ENCODE measurements at places on chromosomes 4 and X.

GRCh38 chrX:39910651-39911050 lies 187.1 kb downstream of the BCOR start:
- DNase-seq = no peak

DNA sequence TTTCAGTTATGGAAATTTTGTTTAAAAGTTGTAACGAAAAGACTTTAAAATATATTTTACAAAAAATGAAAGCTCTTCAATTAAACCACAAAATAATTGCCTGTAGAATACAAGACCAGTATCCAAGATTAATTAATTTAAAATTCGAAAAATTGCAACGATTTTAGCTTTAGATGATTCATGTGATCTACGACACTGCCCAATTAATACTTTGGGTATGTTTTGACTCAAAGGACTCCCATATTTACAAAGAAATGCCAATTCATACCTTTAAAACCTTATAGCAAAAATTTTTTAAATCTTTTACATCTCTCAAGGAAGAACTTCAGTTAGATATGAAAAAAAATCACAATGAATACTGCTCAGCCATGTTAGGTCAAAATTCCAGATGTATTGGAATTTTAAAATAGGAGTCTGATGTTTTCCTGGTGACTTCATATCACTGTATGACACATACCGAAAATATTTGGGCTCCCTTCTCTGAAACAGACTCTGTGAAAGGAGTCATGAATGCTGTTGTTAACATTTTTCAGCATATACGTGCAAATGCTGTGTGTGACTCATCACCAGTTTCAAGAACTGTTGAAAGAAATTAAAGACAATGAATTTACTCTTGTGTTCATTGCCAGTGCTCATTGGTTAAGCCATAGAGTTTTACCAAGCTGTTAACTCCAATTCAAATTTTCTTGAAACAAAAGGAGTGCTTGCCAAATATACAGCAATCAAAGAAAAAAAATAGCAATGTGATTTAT lies 13.8 kb upstream of the SMS start:
- peak; percentile 97 for DNase-seq

DNA sequence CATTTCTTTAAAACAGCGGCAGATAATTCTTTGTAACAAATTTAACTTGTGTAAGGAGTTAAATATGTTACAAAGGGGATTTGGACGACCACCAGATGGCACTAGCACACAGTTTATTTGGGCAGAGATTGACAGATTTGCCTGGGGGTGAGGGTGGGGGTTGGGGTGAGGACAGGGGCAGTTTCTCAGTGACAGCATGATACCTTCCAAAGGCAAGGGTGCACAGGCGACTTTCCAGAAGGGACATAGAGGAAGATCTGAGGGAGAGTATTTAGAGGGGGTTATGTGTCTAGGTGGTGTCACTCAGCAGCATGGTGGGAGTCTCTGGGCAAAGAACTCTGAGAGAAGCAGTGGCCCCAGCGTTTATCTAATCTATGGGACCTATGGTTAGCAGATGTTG lies 9.6 kb upstream of the TMA16 start:
- peak; percentile 56 for DNase-seq

DNA sequence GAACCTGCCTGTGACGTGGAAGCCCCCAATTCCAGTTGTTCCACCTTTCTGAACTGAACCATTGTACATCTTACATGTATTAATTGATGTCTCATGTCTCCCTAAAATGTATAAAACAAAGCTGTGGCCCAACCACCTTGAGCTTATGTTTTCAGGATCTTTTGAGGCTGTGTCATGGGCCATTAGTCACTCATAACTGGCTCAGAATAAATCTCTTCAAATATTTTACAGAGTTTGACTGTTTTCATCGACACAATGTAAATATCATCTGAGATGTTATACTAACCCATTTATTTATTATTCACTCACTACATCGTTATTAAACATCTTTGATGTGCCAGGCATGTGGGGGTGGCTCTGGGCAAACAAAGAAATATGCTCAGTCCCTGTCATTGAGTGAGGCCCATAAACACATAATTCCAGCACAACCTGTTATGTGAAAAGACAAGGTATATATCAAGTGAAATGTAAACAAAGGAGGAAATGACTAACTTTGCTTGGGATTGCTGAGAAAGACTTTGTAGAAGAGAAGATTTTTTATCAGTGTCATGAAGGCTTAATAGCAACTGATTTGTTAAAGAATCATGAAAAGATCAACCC lies 34.5 kb upstream of the PPM1K start:
- peak; percentile 7 for DNase-seq

DNA sequence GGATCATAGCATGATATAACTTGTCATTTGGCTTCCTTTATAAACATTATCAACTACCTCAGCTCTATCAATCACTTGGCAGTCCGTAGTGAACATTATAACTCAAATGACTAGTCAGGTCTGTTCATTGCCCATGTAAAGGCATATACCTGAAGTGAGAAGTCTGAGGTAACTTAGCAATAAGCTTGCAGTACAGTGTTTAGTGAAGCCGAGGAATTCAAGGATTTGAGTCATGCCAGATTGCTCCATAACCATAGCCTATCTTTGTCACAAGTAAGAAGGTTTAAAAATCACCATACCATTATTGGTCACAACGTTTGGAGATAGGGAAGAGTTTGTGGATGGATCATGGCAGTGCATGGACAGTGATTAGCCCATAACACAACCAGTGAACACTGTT lies 41.6 kb downstream of the AR start:
- DNase-seq = no peak

DNA sequence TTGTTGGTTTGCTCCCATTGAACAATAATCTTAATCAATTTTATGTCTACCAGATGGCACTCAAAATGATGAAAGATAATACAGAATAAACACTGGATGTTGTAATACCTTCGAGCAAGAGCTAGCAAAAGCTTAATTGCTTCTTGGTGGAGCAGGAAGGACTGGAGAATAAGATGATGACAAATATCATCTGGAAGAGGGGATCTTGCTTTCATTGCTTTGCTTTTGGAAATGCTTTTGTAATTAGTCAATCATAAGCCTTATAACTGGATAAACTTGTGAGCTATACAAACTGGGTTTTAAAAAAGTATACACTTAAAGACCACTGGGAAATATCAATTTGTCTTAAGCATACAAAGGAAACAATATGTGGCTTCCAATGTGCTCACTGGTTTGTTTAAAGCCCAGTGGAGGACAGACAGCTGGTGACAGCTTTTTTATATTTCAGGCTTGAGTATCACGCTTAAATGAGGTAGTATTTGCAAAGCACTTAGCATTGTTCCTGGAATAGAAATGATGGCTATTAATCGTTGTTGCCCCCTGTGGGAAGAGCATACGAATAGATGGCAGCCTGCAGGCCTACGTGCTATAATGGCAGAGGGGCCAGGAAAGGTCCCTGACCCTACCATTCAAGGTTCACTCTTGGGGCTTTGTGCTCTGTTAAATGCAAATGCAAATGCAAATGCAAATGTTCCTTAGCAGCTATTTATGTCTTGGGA lies 61.2 kb downstream of the TMEM150C start:
- DNase-seq = peak; percentile 52

DNA sequence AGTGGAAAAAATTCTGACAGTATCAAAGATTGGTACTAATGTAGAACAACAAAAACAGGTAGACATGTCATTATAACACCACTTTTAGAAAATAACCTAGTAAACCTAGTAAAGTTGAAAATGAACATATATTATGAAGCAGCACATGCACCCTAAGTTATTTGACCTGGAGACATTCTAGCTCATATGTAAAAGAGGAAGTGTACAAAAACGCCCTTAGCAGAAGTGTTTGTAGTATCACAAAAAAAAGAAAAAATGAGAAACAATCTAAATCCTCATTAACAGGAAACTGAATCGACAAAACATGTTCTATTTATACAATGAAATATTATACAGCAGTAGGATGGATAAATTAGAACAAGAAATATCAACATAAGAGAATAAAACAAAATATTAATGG lies 318.9 kb upstream of the PPP1R2C start:
- no peak for DNase-seq

GRCh38 chrX:111411983-111412382 lies at the start of gene DCX:
DCX (minus strand) TSS chrX:111412192; CDS start chrX:111410398, 1,794 bp downstream.
- DNase-seq = no peak

DNA sequence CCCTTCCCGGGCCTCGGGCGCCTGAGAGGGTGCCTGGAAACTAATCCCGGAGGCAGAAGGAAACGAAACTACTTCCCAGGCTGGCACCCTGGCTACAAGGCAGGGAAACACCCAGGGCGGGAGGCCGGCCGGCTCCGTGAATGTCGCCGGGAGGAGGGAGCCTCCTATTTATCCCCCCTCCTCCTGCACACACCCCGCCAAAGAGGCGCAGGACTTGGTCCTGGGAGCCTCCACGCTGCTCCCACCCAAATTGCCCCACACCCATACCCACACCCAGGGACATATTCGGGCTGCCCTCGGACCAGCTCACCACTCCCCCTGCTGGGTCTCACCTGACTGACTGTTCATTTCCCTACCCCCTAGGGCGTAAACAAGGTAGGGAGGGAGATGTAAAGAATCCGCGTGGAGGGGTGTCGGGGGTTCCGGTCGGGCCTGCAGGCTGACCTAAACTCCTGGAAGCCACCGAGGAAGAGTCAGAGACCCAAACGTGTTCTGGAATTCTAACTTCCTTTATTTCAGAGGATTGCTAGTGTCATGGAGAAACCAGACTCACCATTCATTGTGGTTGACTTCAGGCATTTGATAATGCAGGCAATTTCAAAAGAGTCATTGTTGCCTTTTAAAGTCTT lies at the start of gene BTC:
BTC (minus strand) TSS at position 142 of the 629 bp plus-strand sequence. CDS start 198 bp downstream, outside the sequence.
- peak; percentile 6 for DNase-seq

DNA sequence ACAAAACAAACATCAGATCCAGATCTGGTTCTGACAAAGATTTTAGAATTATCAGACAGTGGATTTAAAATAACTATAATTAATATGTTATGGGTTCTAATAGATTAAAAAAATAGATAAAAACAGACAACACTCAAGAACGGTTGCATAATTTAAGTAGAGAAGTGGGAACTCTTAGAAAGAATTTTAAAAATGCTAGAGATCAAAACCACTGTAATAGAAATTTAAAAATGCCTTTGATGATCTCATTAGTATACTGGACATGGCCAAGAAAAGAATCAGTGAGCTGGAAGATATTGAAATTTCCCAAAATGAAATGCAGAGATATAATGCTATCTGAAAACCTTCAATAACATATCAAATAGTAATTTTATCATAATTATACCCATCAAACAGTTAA lies 28.3 kb upstream of the DYNLT3 start:
- peak; percentile 45 for DNase-seq
